ENCODE measurements at places on chromosomes 1 and 21. TPM values are rescaled to one million over a fixed set of nuclear protein-coding genes. Genes with fewer than 3 reads are reported as not detected.

DNA sequence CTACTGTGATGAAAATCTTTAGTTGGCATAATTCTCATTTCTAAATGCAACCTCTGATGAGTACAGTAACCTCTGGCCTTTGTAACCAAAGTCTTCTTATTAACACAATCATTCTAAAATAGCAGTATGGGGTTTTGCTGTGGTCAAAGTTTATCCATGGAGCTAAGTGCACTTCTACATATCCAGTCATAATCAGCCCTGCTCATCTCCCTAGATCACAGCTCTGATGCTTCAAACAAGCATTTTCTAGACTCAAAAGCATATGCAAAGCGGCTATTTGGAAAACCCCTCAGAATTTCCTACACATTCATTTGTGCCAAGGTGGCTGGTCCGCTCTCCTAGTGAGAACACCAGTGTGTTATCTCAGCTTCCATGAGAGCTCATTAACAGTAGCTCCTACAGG lies 418.6 kb downstream of the MRPL39 start:
- no peak for DNase-seq

DNA sequence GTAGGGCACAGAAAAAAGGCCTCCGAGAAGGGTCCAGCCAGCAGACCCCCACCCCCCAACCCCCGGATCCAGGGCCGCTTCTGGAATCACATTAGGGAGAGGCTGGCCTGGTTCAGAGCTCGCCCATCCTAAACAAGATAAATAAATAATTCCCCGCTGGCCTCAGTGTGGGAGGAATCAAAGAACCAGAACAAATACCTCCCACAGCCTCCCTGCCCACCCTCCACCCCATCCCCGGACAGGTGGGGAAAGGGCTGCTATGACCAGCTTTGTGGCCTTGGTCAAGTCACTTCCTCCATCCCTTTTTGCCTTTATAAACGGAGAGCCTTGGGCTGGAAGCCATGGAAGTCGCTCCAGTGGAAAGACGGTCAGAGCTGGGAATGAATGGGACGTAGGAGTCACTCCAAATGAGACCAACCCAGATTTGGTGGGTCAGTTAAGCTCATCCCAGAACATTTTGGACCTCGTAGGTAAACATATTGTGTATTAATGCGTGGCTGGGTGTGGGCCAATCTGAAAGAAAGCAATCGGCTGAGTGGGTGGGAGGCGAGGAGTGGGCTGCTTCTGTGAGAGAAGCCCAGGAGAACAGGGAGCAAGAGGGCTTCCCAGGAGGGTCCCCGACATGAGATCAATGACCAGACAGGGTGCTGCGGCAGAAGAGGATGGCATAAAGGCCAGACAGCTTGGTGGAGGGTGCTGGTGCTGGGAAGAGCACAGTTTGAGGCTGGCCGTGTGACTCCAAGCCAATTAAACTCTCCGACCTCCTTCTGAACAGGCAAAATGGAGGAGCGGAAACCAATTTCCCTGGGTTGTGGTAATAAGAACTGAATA lies 63.3 kb downstream of the MEF2D start:
- DNase-seq, result no peak

Gene EGLN1
- total RNA-seq, result 44.0 TPM

DNA sequence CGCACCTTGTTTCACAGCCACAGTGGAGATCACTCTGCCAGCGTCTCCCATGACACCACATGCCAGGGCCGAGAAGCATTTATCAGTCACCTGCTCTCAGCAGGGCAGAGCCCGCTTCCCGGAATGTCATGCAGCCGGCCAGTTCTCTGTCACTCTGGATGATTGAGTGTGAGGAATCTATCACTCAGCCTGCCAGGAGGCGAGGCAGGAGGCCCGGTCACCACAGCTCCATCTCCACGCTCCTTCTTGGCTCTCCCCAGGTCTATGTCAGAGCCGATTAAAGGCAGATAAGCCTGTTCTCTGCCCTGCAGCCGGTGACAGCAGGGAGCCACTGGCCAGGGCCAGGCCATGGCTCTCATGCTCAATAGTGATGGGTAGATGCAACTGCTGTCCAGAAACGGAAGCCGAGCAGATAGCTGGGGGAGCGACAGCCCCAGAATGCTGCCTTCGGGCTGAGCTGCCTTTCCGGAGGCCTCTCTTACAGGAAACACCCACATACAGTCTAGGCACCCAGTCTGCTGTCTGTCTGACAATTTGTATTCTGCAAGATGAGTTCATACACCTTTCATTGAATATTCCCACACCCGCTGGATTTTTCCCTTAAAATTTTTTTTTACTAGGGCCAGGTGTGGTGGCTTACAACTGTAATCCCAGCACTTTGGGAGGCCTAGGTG lies 64.1 kb downstream of the ACTL8 start:
- DNase-seq, result no peak

Gene SYCP1
- total RNA-seq, result not detected

- no peak for DNase-seq
Measured at GRCh38 chr1:18653916-18654315, 23.3 kb downstream of the PAX7 start.

Gene LRRC71
- not detected for total RNA-seq

Gene SIM2
- total RNA-seq, result not detected

Gene TMPRSS2
- 516 TPM for total RNA-seq

GRCh38 chr1:27052527-27052926 lies 39.9 kb upstream of the TENT5B start:
- DNase-seq, result no peak

Gene DRAXIN
- 0.16 TPM for total RNA-seq

Gene TMEM200B
- total RNA-seq, result 5.1 TPM

- peak; percentile 26 for DNase-seq
Measured at GRCh38 chr1:111656086-111657017, 36.8 kb downstream of the RAP1A start.

- DNase-seq, result no peak
Measured at GRCh38 chr21:31416465-31416864, 72.4 kb upstream of the TIAM1 start.

DNA sequence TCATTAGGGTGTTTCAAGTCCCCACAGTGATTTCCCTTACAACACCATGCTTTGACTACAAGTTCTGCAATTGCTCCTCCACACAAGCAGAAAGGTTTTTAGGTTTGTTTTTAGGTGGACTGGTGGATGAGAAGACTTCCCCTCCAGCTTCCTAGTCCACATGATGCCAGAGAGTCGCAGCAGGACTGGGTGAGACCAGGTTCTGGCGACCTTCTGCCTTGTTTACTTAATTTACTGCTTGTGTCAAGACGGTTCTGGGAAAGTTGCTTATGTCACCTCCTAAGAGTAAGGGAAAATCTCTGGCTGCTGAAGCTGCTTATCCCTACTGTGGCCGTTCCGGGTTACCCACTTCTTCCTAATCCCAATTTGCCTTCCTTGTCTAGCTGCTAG lies 76.4 kb downstream of the GLUL start:
- peak; percentile 65 for DNase-seq

- DNase-seq, result no peak
Measured at GRCh38 chr1:2151252-2151651, 43.3 kb downstream of the FAAP20 start.

- DNase-seq, result no peak
Measured at GRCh38 chr1:61979729-61980128, 214.9 kb upstream of the L1TD1 start.

Gene RCC2
- total RNA-seq, result 22.0 TPM

- DNase-seq, result no peak
Measured at GRCh38 chr1:210571356-210572284, 242.9 kb downstream of the HHAT start.

GRCh38 chr21:44802396-44803153 lies 955 bp upstream of the UBE2G2 start:
- DNase-seq, result no peak

DNA sequence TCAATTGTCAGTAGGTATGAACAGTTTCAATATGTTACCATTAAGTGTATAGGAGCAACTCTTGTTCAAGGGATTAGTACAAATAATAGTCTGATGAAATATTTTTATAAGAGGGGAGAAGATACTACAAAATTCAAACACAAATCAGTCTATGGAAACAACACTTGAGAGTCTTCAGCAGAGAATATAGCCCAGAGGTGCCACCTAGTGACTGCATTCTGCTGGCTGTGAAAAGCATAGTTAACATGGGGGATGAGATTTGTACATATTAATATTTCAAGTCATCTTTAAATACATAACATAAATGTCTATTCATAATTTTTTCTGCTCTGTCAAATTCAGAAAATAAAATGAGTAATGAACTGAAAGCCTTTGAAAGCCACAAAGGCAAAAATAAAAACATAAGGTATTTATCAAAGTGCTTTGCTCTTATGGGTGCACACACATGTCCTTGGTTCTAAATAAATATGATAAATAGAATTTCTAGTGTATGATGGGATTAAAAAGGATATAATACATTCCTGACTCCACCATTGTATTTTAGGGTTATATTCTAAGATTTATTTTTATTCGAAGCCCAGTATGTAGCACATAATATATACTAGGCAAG lies 440.9 kb upstream of the ZRANB2 start:
- peak; percentile 58 for DNase-seq

Gene RGS13
- 1.2 TPM for total RNA-seq

- no peak for DNase-seq
Measured at GRCh38 chr1:228143480-228144192, 3.6 kb downstream of the GUK1 start.

- DNase-seq, result no peak
Measured at GRCh38 chr1:21383785-21384401, 56.0 kb upstream of the NBPF3 start.

- no peak for DNase-seq
Measured at GRCh38 chr1:238293075-238293474, 402.4 kb upstream of the ZP4 start.
